ACHN (cell line): ENCODE measurements at places on chromosomes 2 and 18.
A peak's percentile ranks its signal among the peaks of the same experiment; 100 is the strongest.

DNA sequence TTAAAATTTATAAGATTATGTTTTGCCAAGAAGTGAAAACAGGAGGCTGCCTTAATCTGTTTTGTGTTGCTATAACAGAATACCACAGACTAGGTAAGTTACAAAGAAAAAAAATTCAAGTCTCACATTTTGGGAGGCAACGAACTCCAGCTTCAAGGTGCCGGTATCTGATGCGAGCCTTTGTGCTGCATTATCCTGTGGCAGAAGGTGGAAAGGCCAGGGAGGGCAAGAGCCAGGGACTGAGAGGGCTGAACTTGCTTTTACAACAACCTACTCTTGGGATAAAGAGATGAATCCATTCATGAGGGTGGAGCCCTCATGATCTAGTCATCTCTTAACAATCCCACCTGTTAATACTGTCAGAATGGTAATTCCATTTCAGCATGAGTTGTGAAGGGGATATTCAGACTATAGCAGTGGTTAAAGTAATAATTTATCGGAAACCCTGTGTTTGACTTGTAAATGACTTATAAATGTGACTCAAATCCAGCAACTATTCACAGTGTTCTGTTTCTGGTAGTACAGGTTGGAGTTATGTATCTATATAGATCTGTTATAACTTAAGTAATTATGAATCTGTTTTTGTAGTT, 3.7 kb downstream of the MTX2 start:
- no peak for DNase-seq

- DNase-seq = no peak
Observed at GRCh38 chr18:27175914-27176313, 9.2 kb downstream of the CHST9 start.

DNA sequence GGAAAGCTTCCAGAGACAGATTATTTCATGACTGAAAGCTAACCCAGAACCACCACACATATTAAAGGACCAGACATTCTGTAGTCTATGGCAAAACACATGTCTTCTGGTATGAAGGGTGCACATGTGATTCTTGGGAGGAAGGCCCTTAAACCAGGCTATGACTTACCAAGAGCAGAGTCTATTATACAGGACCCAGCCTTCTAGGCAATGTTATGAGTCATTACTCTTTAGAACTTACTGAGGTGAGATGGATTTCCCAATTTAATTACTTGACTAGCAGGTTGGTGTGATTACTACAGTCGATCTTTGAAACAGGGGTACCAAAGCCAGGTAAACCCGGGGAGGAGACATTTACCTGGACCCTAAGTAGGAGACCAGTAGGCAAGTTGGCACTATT, 350.8 kb downstream of the TRIB2 start:
- DNase-seq = no peak

- DNase-seq = no peak
Observed at GRCh38 chr2:10541775-10542432, 93.8 kb upstream of the ODC1 start.

DNA sequence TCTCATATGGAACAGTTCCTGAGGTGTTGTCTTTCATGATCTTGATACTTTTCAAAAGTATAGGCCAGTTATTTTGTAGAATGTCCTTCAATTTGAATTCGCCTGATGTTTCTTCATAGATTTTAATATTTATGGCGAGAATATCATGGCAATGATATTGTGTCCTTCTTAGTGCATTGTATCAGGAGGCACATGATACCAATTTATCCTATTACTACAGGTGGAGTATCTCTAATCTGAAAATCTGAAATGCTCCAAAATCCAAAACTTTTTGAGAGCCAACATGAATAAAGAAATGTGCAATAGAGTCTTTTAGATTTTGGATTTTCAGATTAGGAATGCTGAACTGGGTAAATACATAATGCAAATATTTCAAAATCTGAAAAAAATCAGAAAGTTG, 216.6 kb upstream of the LYPD1 start:
- no peak for DNase-seq

GRCh38 chr18:79383388-79384056, 12.2 kb upstream of the NFATC1 start:
- DNase-seq = no peak

- DNase-seq = peak; percentile 99
Observed at GRCh38 chr2:677056-677958, at the start of gene TMEM18. Gene TMEM18, minus strand, starts transcription at chr2:677406. Its CDS starts 61 bp downstream, at chr2:677345.

DNA sequence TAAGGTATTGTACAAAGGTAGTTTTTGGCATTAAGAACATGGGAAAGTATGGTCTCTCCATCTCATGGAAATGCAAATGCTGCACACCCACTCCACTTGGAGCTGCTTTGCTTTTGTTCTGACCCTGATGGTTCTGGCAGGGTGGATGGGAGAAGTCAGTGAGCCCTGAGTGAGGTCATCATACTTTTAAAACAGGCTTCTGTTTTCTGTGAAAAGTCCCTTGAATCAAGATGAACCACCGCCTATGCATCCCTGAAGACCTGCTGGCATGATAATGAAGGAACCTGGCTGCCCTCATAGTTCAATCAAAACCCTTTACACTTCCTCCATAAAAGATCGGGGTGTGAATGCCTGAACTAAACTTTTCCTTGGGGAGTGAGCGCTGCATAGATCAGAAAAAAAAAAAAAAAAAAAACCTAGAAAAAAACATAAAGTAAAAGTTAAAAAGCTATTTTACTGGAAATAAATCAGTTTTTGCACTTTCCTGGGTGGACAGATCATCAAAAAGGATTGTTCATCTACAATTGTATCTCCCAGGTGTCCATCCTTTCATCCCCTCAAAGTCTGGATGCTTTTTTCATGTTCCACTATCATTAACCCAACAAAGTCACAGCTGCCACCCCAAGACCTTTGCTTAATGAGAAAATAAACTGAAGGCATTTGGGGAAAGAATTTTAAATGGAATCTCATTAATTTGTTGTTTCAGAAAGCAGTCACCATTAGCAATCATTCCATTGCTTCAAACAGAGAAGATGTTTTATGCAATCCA, 728.1 kb upstream of the DDX18 start:
- no peak for DNase-seq

GRCh38 chr2:171482877-171483276, 39.4 kb upstream of the CYBRD1 start:
- peak; percentile 31 for DNase-seq

DNA sequence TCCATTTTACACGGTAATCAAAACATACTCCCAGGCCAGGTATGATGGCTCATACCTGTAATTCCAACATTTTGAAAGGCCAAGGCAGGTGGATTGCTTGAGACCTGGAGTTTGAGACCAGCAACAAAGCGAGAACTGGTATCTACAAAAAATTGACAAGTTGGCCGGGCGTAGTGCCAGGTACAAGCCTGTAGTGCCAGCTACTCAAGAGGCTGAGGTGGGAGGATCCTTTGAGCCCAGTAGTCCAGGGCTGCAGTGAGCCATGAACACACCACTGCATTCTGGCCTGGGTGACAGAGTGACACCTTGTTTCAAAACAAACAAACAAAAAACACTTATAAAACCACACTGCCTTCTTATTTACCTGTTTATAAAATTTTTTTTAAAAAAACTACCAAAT, 80.8 kb downstream of the GAREM1 start:
- DNase-seq = no peak

DNA sequence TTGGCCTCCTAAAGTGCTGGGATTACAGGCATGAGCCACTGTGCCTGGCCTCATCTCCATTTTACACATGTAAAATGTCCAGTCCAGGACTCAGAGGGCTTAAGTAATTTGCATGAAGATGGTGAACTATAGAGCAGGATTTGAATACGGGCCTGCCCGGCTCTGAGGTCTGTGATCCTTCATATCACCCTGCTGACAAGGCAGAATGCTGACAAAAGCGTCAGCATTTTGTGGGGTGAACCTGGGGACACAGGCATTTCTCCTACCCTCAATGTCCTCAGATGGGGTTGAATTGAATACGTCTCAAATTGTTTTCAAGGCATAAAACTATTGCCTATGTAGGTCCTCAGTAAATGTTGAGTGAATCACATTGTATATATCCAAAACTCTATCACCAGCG, 57.2 kb upstream of the GATA6 start:
- DNase-seq = no peak

DNA sequence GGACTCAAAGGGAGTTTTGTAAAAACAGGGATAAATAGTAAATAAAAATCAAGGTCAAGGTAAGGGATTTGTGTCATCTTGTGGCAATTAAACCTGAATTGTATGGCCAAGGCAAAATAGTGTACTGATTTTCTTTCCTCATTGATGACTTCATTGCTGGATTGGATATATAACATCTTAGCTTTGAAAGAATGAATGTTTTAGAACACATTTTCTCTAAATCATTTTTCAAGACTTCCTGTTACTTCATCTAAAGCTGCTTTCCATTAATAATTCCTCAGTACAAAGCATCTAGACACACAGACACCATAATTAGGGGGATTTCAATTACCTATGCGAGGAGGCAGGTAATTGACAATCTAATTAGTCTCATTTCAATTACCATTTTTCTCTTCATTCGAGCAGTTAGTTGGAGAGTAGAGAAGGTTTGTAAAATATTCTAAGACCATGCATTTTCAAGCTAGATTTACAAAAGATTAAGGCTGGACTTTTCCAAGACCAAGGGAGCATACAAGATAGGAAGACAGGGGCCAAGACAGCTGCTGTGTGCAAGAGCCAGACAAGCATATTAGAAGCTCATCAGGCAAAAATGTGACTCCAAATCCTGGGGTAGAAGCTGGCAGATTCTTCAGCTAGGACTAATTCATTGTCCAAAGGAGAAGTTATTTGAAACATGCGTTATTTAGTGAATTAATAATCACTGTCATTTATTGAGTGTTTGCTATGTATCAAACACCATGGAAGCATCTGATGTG, 253.6 kb downstream of the EPHA4 start:
- no peak for DNase-seq

- DNase-seq = no peak
Observed at GRCh38 chr18:31482051-31482450, 15.9 kb upstream of the DSG2 start.

- no peak for DNase-seq
Observed at GRCh38 chr2:99514357-99514756, 24.5 kb upstream of the REV1 start.

GRCh38 chr2:44448860-44449527, 87.2 kb downstream of the CAMKMT start:
- no peak for DNase-seq

DNA sequence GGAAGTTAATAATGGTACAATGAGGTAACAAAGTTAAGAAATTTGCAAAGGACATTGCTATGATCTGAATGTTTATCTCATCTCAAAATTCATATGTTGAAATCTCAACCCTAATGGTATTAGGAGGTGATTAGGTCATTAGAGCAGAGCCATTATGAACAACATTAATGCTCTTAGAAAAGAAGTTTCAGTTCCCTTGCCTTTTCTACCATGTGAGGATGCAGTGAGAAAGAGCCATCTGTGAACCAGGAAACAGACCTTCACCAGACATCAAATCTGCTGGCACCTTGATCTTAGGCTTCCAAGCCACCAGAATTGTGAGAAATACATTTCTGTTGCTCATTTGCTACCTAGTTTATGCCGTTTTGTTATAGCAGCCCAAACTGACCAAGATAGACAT, 757.6 kb downstream of the NR4A2 start:
- no peak for DNase-seq
